ENCODE measurements at places on chromosomes 7 and 10.
A peak's percentile ranks its signal among the peaks of the same experiment; 100 is the strongest.

GRCh38 chr10:15122477-15123030 is 25.4 kb downstream of the RPP38 start:
- no peaks in the 10 kb centered on the region for H3K4me1 ChIP-seq
- H3K27me3 ChIP-seq, result no peaks in the 10 kb centered on the region
- H3K4me3 ChIP-seq, result no peak overlapping the region
- no peak for DNase-seq
- H3K36me3 ChIP-seq, result no peaks in the 10 kb centered on the region

GRCh38 chr7:98187138-98187502 is 24.1 kb upstream of the BHLHA15 start:
- H3K4me3 ChIP-seq, result no peak overlapping the region
- H3K36me3 ChIP-seq, result no peaks in the 10 kb centered on the region
- no peak for DNase-seq
- peak overlapping the region; percentile 59 for H3K27ac ChIP-seq
- H3K27me3 ChIP-seq, result no peaks in the 10 kb centered on the region
- peaks cover 13% of the 10 kb centered on the region for H3K4me1 ChIP-seq

GRCh38 chr7:130367836-130368746 is 12.2 kb upstream of the CPA1 start:
- no peak overlapping the region for H3K27ac ChIP-seq
- H3K4me1 ChIP-seq, result peaks cover 42% of the 10 kb centered on the region
- H3K4me3 ChIP-seq, result no peak overlapping the region
- DNase-seq, result no peak

GRCh38 chr7:137703291-137704010 is 143.3 kb downstream of the DGKI start:
- H3K27ac ChIP-seq, result no peak overlapping the region
- H3K4me1 ChIP-seq, result no peaks in the 10 kb centered on the region
- H3K27me3 ChIP-seq, result no peaks in the 10 kb centered on the region
- H3K36me3 ChIP-seq, result no peaks in the 10 kb centered on the region

DNA sequence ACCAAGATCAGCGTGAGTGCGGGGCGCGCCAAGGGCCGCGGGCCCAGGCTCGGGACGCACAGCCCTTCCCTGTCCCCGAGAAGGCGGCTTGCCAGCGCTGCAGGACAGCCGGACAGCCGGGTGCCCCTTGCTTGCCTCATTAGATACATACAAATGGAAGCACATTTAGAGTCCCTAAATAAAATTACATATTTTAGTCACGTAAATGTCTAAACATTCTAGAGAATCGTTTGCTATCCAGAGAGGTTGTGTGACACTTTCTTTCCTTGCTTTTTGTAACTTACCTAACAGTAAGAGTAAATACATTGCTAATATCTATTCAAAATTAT is 4.8 kb downstream of the VSTM2A start:
- no peak overlapping the region for H3K4me3 ChIP-seq
- H3K27ac ChIP-seq, result no peak overlapping the region
- no peaks in the 10 kb centered on the region for H3K36me3 ChIP-seq
- no peak for DNase-seq
- H3K4me1 ChIP-seq, result peaks cover 6% of the 10 kb centered on the region
- peaks cover 12% of the 10 kb centered on the region for H3K27me3 ChIP-seq

GRCh38 chr10:105770524-105771212 is 1129.6 kb downstream of the SORCS3 start:
- no peak for DNase-seq
- no peak overlapping the region for H3K4me3 ChIP-seq
- no peak overlapping the region for H3K27ac ChIP-seq
- no peaks in the 10 kb centered on the region for H3K27me3 ChIP-seq
- no peaks in the 10 kb centered on the region for H3K36me3 ChIP-seq

DNA sequence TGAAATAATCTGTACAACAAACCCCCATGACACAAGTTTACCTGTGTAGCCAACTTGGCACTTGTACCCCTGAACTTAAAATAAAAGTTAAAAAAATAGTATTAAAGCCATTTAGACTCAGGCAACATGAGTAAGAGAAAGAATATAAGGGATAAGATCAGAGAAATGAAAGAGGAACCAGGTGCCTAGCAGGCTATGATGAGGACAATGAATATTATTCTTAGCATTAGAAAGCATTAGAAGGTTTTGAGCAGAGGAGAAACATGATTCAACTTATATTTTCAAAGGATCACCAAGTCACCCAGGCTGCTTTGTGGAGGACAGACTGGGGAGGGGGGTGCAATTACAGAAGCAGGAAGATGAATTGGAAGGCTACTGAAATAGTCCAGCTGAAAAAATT is 48.1 kb upstream of the TES start:
- H3K27ac ChIP-seq, result no peak overlapping the region
- no peaks in the 10 kb centered on the region for H3K4me1 ChIP-seq
- H3K4me3 ChIP-seq, result no peak overlapping the region
- H3K27me3 ChIP-seq, result no peaks in the 10 kb centered on the region
- no peaks in the 10 kb centered on the region for H3K36me3 ChIP-seq
- DNase-seq, result no peak

- no peak overlapping the region for H3K27ac ChIP-seq
- H3K36me3 ChIP-seq, result peaks cover 54% of the 10 kb centered on the region
- no peak for DNase-seq
Measured at GRCh38 chr7:99428972-99429566, 9.5 kb downstream of the PTCD1 start.

DNA sequence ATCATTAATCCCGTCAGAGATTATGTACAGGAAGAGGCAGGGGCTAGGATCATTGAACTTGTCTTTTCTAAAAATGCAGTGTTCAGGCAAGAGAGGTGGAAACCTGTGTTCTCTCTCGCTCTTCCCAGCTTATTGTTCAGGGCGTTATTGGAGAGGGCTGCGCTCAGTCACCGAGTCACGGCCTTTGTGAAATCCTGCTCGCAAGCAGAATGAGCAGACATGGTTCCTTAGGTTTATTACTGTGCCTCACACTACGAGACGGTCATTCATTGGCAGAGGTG is 631 bp upstream of the PRKRIP1 start:
- H3K4me1 ChIP-seq, result peaks cover 23% of the 10 kb centered on the region
- no peak for DNase-seq
- H3K27me3 ChIP-seq, result no peaks in the 10 kb centered on the region
- peak overlapping the region; percentile 56 for H3K4me3 ChIP-seq

DNA sequence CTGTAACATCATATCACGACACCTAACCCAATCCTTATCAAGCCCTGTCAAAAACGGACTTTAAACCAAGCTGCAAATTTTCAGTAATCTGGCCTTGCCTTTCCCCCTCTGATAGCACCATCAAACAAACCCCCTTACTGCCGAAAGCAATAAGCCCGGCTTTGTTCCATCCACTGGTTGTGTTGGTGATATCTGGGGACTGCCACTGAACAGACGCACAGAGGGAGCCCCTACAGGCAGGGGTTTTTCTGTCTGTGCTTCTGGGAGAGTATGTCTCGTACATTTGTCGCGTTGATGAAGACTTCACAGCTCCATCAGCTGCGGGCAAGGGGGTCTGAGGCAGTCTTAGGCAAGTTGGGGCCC is 550 bp upstream of the PLAU start:
- no peaks in the 10 kb centered on the region for H3K36me3 ChIP-seq
- peaks cover 71% of the 10 kb centered on the region for H3K4me1 ChIP-seq

- DNase-seq, result no peak
- no peaks in the 10 kb centered on the region for H3K36me3 ChIP-seq
- H3K27ac ChIP-seq, result no peak overlapping the region
- no peaks in the 10 kb centered on the region for H3K4me1 ChIP-seq
Measured at GRCh38 chr10:93553482-93554315, 12.8 kb upstream of the FFAR4 start.

- H3K27me3 ChIP-seq, result no peaks in the 10 kb centered on the region
- H3K36me3 ChIP-seq, result no peaks in the 10 kb centered on the region
- H3K27ac ChIP-seq, result no peak overlapping the region
- no peak overlapping the region for H3K4me3 ChIP-seq
Measured at GRCh38 chr10:98790817-98791216, 344.1 kb upstream of the HPS1 start.

- H3K4me3 ChIP-seq, result no peak overlapping the region
- no peak for DNase-seq
- no peaks in the 10 kb centered on the region for H3K36me3 ChIP-seq
- H3K27me3 ChIP-seq, result no peaks in the 10 kb centered on the region
- H3K27ac ChIP-seq, result no peak overlapping the region
Measured at GRCh38 chr7:149670288-149670687, 103.1 kb downstream of the ZNF467 start.

DNA sequence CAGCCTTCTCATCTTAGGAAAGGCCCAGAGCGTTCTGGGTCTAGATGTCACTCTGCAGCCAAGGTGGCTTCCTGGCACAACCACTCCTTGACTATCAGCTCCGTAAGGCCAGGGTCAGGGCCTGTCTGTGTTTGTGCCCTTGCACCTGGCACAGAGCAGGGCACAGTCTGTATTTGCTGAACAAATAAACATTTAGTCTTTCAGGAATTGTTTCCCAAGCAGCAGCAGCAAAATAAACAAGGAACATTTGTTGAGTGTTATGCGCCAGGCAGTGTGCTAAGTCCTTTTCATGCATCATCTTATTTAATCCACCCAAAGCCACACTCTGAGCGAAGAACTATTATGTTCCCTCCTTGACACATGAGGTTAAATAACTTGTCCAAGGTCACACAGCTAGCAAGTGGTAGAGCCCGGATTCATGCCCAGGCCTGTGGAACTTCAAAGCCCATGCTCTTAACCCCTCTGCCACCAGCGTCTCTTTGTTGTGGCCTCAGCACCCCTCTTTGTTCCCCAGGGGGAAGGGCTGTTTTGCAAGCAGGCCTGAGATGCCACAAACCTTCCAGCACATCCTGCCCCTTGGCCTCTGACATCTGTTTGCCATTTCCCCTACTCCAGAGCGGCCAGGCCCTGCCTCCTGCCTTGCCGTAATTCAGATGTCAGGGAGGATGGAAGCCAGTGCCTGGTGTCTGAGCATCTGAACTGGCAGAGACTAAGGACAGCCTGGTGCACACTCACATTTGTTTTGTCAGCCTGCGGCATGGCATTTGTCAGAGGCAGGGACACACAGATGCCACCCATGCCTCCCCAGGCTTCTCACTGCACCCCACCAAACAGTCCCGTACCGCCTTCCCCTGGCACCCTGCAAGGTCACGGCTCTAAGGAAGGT is 325.8 kb upstream of the ZMIZ1 start:
- H3K4me1 ChIP-seq, result peaks cover 33% of the 10 kb centered on the region
- no peak overlapping the region for H3K27ac ChIP-seq
- DNase-seq, result no peak
- H3K27me3 ChIP-seq, result no peaks in the 10 kb centered on the region

DNA sequence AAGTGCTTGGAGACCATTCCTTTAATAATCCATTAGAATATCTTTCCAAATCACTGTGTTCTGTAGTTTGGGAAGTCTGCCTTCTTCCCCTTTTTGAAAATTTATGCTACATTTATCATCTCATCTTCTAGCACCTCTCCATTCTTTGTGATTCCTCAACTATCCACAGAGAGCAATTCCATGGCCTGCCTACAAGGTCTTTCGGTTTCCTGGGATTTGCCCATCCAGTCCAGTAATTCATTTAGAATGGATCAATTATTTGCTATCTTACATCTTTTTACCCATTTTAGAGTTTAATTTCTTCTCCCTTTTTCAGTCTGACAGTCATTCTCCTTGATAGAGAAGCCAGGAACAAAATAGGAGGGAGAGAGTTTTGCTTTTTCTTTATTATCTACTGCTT is 179.8 kb downstream of the ST7 start:
- no peak overlapping the region for H3K27ac ChIP-seq
- no peak for DNase-seq

All from vagina (tissue), 2 donors.